ENCODE measurements at places on chromosomes 1 and 21. TPM values are rescaled to one million over a fixed set of nuclear protein-coding genes. Genes with fewer than 3 reads are reported as not detected.

DNA sequence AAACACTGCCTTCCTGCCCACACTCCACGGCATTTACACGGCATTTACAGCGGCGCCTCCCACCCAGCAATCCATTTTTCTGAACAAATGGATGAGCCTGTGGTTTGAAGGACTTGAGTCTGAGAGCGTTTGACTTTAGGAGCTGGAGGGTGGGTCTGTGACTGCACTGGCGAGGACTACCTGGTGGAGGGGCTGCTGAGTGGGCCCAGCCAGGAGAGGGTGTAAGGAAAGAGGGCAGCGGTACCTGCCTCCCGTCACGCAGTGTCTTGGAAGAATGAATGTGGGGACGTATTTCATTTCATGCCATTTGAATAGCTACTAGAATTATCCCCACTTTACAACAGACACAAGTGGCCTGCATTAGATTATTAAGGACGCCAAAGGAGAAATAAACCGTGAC, 62.9 kb downstream of the B3GALT5 start:
- no peak for DNase-seq

GRCh38 chr1:21935393-21935804, 1.7 kb downstream of the HSPG2 start:
- DNase-seq = no peak

DNA sequence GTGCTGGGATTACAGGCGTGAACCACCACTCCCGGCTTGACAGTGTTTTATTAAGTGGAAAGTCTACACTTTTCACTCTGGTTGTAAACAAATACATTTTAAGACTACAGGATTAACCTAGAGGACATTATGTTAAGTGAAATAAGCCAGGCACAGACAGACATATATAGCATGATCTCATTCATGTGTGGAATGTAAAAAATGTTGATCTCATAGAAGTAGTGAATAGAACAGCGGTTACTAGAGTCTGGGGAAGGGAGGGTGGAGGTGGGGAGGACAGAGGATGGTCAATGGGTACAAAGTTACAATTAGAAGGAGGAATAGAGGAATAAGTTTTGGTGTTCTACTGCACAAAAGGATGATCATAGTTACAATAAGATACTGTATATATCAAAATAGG, 16.9 kb downstream of the CTH start:
- DNase-seq = no peak

- no peak for DNase-seq
These were observed 47.7 kb upstream of the DNAH14 start for GRCh38 chr1:224881762-224882211.

- peak; percentile 1 for DNase-seq
These were observed 563.4 kb upstream of the PLXNA2 start for GRCh38 chr1:208807446-208808127.

A3GALT2 gene
- total RNA-seq = not detected

Data from RPMI7951 (cell line).